CD4-positive, alpha-beta T cell treated with Interleukin-1 beta for 1 hour (primary cell): ENCODE measurements at places on chromosomes 3 and 15.

DNA sequence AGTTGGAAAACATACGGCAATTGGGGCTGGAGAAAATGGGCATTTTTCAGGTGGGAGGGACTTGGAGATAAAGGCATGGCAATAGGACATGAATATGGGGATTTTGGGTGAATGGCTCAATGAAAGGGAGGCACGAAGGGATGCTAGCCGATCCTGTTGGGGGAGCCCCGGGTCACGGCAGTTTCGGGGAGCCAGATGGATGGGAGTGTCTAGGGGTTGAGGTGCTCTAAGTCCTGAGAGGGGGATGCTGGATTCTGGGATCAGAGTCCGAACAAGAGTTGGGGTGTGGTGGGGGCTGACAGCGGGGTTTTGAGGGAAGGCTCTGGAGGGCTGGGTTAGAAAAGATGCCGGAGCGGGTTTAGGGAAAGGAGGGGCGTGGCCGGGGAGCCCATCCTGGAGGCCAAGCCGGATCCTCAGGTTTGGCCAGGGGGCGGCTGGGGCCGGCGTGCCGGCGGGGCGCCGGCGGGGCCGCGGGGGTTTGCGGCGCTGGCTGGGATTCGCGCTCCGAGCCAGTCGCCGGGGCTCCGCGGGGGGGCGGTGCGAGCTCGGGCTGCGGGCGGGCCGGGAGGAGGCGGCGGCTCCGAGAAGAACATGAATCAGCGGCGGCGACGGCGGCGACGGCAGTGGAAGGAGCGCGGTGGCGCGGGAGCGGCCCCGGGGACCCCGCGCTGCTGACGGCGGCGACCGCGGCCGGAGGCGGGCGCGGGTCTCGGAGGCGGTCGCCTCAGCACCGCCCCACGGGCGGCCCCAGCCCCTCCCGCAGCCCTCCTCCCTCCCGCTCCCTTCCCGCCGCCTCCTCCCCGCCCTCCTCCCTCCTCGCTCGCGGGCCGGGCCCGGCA lies at the start of gene TYRO3:
TYRO3 (plus strand) TSS at position 813 of the 839 bp plus-strand sequence. CDS start 46 bp downstream, outside the sequence.
- peak; percentile 66 for DNase-seq

- no peak for DNase-seq
Observed at GRCh38 chr15:42832576-42832975, 88.0 kb downstream of the TTBK2 start.

DNA sequence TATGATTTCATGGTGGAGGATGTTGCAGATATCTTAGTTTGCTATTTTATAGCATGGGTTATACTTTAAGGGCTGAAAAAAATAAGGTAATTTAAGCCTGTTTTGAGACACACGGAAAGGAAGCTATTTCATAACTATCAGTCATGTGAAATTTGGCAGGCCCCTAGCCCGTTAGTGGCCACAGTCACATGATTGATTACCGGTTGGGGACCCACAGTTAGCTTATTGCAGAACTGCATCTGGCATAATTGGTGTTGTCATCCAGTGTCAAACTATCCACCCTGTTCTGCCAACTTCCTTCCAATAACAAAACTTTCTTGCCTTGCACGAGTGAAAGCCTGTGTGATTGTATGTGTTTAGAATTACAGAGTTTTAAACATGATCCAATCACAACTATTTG lies 35.2 kb downstream of the FNDC3B start:
- no peak for DNase-seq

- no peak for DNase-seq
Observed at GRCh38 chr15:72315706-72316370, 4.1 kb downstream of the CELF6 start.

DNA sequence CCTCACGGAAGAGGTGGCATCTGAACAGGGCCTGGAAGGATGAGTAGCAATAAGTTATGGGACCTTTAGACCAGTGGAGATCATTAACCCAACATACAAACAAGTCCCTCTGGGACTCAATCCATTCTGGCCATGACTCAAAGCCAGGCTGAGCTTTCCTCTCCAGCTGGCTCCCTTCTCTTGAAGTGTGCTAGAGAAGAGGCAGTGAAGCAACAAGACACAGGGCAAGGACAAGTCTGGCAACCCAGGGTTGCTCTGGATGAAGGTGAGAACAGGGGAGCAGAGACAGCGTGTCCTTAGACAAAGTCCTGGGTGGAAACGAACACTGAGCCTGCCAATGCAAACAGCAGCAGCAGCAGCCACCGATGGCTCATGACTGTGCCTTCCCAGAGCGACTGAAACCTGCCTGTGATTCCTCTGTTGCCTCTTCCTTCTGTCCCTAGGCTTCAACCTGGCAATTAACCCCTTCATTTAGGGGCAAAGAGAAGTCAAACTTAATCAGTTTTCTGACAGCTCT lies 86.8 kb downstream of the BDH1 start:
- no peak for DNase-seq

GRCh38 chr3:30354513-30354912 lies 251.9 kb upstream of the TGFBR2 start:
- DNase-seq, result no peak

GRCh38 chr3:173301647-173302046 lies 95.9 kb upstream of the NLGN1 start:
- DNase-seq, result no peak
